CD4-positive, alpha-beta T cell treated with Interleukin-12 subunit alpha and Interleukin-12 subunit beta, for 1 hour (primary cell): ENCODE measurements at places on chromosomes 6 and 20.

GRCh38 chr6:109295109-109295773 is 87.0 kb downstream of the CD164 start:
- DNase-seq, result no peak

DNA sequence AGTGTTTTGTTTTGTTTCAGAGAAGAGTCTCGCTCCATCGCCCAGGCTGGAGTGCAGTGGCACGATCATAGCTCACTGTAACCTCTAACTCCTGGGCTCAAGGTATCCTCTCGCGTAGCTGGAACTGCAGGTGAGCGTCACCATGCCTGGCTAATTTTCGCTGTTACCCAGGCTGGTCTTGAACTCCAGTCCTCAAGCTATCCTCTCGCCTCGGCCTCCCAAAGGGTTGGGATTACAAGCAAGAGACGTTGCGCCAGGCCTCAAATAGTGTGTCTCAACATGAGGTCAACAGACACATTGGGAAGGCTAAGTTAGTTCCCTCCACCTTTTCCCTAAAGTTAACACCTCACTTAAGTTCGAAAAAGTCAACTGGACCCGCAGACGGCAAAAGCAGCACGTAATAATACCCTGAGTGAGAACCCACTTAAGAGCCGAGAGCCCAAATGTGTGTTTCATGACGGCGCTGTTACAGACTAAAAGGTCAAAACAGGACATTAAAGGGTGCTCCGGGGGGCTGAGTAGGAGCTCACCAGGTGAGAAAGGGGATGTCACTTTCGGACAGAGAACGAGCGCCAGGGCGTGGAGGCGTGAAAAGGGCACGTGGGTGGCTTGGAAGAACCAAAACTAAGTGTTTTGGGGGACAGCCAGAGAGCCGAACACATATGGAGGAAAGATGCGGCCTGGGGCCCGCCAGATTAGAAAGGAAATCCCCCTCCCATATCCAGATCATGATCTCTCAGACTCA is 499 bp downstream of the TTI1 start:
- no peak for DNase-seq

DNA sequence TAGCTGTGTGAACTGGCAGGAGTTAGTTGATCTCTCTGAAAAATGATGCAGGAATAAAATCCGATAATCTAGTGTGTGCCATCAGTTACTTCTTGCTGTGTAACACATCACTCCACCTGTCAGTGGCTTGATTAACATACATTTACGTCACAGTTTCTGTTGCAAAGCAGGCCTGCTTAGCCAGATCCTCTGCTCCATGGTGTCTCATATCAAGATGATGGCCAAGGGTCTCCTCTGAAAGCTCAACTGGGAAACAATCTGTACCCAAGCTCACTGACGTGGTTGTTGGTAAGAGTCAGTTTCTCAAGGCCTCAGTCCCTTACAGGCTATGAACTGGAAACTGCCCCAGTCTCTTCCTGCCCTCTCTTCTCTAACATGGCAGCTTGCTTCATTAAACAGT is 51.8 kb downstream of the FOXA2 start:
- no peak for DNase-seq

GRCh38 chr20:8398263-8399051 is 266.4 kb downstream of the PLCB1 start:
- DNase-seq, result no peak

DNA sequence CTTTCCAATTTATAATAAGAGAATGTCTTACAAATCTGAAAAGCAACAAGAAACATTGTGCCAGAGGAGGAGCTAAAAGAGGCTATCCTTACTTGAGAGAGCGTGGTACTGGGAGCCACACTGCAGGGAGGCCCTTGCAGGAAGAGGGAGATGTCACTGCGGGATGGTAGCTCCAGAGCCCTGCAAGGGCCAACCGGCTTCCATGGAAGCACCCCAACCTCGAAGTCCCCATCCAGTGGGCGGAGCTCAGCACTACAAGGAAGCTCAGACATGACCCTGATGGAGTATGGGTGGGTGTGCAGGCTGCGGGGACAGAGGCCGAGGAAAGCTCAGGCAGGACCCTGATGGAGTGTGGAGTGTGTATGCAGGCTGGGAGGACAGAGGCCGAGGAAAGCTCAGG is 57.8 kb upstream of the RPS6KA2 start:
- DNase-seq, result no peak

DNA sequence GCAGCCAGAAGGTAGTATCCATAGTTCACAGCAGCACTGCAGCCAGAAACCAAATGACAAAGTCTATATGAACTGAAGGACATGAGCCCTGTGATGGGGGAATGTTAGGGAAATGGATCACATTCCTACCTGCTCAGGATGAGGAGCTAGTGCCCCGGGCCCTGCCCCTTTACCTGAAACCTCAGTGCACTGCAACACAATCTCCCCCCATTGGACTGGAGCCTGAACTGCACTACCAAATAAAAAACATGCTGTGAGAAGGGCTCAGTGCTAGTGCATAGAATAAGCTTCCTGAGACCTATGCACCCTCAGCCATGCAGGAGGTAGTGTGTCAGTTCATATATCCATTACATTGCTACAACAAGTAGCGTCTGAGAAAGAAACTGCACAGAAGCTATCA is 477.8 kb downstream of the HACE1 start:
- no peak for DNase-seq

- no peak for DNase-seq
Measured at GRCh38 chr6:105278035-105278434, 98.2 kb upstream of the POPDC3 start.

GRCh38 chr6:89028774-89029173 is 51.8 kb upstream of the PNRC1 start:
- DNase-seq, result no peak
